KBM-7 (cell line): ENCODE measurements at places on chromosomes 12 and 14.

DNA sequence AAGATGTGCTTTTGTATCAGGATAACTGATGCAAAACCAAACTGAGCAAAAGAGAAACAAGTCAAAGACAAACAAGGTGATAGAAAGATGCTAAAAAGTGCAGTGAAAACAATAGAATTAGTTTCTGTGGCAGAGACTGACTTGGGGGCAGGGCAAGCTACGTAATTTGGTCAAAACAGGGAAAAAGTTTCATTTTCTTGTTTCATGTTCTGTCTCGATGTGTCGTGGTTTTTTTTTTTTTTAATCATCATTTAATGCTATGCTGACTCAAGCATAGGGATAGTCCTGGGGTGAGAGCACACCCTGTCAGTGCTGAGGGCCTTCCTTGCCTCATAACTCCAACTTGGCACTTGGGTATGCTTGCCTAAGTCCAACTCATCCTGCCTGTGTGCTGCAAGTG, 144.1 kb upstream of the PTPRQ start:
- DNase-seq = no peak

DNA sequence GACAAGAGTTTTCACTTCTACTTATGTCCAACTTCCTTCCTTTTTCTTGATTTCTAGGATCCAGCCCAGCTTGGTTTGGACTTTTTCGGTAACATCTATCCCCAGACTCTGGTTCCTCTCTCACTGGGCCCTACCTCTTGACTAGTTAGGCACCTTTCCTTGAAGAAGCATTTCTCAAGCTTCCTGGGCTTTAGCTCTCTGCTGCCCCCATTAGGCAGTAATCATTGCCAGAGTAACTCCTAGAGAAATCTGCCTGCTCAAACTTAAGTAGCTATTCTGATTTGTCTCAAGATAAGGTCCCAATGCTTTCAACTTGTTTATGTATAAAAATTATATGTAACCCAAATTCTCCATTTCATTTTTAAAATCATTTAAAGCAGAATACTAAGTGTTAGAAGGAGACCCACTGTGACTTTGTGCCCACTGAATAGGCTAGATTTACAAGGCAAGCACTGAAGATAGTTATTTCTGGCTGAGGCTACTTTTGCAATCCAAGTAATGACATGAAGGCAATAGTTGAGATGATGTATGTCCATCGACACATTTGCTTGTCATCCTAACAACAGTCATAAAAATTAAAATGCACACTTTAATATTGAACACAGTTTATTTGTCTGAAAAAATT, 275.0 kb upstream of the G2E3 start:
- DNase-seq = peak; percentile 52

GRCh38 chr14:73740618-73741326, 26.6 kb upstream of the PNMA1 start:
- DNase-seq = no peak

DNA sequence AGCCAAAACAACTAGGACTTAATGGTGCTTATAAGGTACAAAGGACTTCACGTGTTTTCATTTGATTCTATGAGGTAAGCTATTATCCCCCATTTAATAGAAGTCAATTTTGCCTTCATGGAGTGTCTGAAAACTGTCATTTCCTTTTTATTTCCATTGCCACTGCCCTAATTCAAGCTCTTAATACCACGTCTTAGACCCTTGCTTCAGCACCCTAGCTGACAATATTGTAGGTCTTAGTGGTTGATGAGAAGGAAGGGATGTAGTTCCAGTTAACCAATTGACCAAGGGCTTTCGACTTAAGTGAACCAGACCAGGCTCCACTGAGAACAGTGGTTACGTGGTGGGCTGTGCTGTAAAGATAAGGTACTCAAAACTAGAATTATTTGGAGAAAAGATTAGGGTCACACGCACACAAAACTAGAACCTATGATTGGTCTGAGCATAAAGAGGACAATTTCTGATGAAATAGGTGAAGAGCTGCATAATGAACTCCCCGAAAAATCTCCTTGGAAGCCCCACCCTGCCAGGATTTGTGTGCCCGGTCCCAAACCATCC, 9.6 kb upstream of the ASIC1 start:
- no peak for DNase-seq

- DNase-seq = peak; percentile 97
These were observed 86.4 kb downstream of the CAPZA3 start for GRCh38 chr12:18824287-18824686.
